Stimulated activated CD8-positive, alpha-beta memory T cell treated with anti-CD3 and anti-CD28 coated beads, Interleukin-7, amount 100 ng/mL, for 1 hour (primary cell): ENCODE measurements at places on chromosomes 5 and 9.

- DNase-seq = no peak
Measured at GRCh38 chr5:134146651-134147518, 29.9 kb downstream of the SKP1 start.

DNA sequence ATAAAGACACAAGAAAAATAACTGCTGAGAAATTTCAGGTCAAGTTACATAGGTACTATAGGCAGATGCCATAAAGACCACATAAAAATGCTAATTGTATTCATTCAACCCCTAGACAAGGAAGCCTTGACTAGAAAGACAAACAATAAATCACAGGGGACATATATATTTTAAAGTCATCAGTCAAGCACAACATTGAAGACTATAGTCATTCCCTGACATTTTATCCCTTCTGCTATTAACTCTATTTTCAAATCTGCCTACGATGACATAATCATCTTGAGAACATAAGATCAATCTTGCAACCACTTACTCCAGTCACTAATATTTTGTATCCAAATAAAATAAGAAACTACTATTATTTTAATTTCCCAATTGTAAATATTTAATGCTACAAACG is 38.3 kb downstream of the FAM13B start:
- DNase-seq = no peak

DNA sequence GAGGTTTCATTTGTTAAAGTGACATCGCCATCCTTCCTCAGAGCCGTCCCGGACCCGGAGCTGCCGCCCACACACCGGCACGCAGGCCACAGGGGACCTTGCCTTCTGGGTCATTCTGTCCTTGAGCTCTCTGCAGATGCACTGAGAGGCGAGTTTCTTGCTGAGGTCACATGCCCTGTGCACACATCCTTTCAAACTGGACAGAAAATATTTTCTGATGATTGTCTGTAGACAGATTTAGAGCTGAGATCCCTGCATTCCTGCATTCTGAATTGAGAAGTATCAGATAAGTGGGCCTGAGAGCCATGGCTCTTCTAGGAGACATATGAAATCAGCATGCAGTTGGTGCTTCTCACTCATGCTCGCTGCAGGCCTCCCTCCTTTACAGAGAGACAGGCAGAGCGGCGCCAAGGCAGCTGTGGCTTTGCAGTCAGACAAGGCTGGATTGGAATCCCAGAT is 25.4 kb downstream of the BOD1 start:
- DNase-seq = no peak

- DNase-seq = no peak
Measured at GRCh38 chr9:127518091-127518856, 67.0 kb downstream of the LRSAM1 start.

GRCh38 chr9:121643473-121643872 is 8.0 kb upstream of the DAB2IP start:
- DNase-seq = no peak

- DNase-seq = no peak
Measured at GRCh38 chr9:86135371-86135770, 36.0 kb upstream of the GOLM1 start.

DNA sequence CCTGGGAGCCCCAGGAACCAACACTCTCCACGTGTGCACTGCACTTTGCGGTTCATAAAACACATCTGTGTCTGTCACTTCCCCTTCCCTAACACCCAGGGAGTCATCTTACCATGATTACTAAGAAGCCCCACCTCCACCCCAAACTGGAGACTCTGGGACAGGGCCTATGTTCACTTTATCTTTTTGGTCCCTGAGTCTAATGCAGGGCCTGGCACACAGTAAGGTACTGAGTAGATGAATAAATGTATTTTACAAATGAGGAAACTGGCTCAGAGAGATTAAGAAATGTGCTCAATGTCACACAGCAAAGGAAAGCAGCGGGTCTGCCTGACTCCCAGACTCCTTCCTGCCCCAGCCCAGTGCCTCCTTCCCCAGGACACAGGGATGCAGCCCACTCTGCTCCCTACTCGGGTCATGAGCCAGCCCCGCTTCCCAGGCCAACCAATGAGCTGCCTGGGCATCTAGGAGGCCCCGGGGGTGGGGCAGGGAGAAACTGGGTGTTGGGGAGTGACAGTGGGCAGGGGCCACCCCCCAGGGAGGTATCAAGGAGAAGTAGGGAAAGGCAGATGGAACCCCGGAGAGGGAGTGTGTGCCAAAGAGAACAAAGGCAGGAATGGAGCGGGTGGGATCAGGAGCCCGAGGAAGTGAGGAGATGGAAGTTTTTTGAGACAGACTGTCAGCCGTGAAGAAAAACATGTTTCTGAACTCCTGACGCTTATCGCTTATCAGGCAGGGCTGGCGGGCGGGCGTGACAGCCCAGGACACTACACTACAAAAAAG is 30.5 kb downstream of the SHB start:
- no peak for DNase-seq

- no peak for DNase-seq
Measured at GRCh38 chr9:131100445-131100844, 4.1 kb downstream of the AIF1L start.

DNA sequence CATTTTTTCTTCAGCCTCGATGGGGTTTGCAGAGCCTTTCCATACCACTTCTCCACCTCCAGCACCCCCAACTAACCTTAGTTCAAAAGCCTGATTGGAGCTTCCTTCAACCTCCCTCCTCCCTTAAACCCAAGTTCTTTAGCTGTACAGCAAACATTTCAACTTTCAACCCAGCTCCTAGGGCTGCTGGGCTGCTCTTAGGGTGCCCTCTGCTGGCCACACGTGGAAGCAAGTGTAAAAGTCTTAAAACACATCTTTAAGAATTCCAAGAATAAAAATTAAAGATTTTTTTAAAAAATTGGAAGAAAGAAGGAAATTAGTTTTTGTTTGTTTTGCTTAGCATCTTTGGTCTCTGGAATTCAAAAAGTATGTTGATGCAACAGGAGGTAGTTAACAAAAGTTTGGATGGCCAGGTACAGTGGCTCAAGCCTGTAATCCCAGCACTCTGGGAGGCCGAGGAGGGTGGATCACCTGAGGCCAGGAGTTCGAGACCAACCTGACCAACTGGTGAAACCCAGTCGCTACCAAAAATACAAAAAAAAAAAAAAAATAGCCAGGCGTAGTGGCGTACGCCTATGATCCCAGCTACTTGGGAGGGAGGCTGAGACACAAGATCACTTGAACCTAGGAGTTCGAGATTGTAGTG is 15.5 kb upstream of the HSD17B3 start:
- peak; percentile 23 for DNase-seq

DNA sequence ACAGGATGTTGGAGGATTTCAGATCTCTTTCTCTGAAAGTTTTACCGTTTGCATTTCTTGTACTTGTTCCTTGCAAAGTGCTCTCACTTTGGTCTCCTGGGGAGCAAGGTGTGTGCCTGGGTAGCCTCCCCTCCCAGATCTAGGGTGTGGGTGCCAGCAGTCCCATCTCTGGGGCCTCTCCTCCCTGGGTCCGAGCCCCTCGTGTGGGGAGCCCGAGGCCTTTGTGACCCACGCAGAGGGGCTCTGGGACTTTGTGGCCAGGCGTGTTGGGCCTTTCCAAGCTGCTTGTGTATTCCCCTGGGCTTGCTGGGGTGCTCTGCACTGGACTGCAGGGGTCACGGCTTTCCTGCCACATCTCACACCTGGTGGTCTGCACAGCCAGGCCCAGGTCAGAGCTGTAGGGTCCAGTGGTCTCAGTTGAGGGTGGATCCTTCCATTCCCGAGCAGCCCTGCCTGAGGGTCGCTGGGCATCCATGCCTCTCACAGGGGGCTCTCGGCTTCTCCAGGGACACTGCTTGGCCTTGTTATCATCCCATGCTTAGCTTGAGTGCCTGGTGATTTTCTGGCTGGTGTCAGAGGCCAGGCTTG is 96.3 kb downstream of the CACNA1B start:
- DNase-seq = no peak

- no peak for DNase-seq
Measured at GRCh38 chr9:16715404-16715803, 155.1 kb downstream of the BNC2 start.

- DNase-seq = no peak
Measured at GRCh38 chr5:178314961-178315820, 82.6 kb upstream of the PHYKPL start.

GRCh38 chr5:117054911-117055310 is 480.3 kb upstream of the SEMA6A start:
- DNase-seq = no peak

DNA sequence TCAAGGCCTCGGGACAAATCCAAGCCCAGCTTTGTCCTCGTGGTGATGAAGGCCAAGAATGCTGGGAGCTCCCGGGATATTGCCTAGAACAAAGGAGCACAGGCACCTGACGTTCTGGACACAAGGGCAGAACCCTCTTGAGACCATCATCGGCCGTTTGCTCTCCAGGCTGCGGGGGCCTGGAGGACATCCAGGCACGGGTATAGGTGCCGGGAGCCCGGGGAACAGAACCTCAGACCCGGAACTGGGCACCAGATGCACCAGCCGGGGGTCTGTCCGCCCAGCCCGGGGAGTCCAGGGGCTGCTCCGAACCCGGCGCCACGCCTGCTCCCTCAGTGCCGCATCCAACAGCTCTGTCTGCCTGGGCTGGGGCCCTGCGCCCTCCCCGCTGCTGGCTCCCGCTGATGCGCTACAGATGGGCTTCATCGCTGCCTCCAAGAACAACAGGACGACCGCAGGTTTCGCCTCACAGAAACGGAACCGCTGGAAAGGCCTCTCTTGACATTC is 88.0 kb downstream of the ADAMTS2 start:
- DNase-seq = no peak
